ENCODE measurements at places on chromosomes 3 and 15.

- no peak for DNase-seq
Measured at GRCh38 chr15:57605491-57605890, 13.8 kb downstream of the MYZAP start.

DNA sequence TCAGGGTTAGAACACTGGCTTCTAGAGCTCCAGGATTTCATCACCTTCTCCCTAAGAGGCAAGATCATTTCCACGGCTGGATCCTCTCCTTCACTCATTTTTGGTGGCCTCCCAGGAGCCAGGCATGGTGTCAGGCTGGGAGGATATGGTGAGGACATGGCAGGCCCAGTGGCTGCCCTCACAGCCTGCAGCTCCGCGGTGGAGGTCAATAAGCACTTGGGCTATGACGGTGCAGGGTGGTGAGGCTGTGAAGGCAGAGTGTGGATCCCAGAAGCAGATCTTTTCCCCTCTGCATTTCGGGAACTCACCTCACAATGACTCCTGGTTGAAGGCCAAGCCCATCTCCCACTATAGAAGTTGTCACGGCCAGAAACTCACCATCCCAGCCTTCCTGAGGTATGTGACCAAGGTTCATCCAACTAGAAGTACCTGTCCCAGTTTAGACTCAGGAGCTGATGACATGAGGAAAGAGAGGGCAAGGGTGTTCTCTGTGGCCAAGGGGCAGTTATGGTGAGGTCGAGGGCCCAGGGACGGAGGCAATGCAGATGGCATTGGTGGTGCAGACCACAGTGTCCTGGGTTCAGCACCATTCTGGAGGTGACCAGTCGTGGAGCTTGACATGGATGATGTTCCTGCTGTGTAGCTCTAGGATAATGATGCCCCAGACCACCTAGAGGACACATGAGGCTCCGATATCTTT lies 100.1 kb upstream of the SMAD3 start:
- DNase-seq, result no peak

DNA sequence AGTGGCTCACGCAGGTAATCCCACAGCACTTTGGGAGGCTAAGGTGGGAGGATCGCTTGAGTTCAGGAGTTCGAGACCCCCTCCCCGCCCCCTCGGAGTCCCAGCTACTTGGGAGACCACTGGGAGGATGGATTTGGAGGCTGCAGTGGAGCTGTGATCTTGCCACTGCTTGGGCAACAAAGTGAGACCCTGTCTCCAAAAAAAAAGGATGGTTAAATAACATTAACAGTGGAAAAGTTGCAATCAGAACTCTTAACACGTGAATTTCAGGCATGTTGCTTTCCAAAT lies 1.4 kb upstream of the TMEM87A start:
- no peak for DNase-seq

DNA sequence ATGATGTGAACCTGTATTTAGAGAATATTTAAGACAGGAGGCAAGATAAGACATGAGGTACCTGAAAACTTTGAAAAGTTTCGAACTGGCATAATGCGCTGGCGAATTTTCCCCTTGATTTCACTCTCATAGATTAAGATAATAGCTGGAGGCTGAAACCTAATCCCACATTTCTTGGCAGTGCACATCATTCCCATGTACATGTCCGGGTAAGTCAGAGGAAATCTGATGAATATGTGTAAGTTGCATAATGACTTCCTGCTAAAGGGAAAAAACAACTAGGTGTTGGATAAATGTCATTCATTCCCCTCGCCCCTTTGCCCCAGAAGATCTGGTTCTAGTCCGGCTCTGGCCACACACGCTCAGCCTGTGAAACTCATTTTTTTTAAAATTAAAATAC lies 3.6 kb downstream of the CEP19 start:
- DNase-seq, result no peak

DNA sequence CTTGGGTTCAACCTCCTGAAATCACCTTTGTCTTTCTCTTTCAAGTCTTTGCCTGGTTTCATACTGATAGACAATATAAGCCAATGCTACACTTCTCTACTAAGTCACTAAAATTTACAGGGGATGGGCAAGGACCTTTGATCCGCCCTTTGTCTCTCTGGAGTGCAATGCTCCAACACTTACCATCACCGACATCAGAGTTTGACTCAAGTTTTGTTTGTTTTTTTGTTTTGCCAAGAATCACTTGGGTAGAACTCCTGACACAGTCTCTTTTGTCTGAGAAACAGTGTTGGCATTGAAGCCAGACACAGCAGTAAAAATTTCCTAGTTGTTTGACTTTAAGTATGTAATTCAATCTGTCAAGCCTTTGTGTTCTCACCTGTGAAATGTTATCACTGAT lies 29.3 kb downstream of the NFKBIZ start:
- no peak for DNase-seq

- peak; percentile 58 for DNase-seq
Measured at GRCh38 chr3:12287727-12288181, 1.1 kb upstream of the PPARG start.

DNA sequence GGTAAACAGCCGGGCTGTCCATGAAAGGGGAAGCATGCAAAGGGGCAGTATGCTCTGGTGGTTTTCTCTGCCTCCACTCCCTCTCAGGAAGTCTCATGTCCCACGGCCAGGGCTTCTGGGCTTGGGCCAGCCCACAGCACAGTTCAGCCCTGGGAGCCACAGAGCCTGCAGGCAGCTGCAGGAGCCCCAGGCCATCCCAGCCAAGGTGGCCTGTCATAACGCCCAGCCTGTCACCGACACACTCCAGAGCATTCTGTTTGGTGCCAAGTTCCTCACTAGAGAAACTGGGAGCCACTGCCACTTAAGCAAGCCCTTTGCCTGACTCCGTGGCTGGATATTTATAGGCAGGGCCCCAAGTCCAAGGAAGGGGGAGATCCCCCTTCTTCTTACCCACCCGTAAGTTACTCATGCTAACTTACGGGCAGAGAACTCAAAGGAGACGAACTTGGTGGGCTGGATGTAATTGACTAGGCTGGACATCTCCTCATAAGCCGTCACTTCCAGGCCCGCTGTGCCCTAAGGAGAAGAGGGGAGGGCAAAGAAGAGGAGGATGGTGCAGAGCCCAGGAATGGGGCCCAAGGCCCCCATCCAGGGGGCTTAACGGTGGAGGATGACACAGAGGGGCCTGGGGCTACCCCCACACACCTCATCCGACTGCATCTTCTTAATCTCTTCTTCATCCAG lies 11.7 kb downstream of the PLCB2 start:
- no peak for DNase-seq

DNA sequence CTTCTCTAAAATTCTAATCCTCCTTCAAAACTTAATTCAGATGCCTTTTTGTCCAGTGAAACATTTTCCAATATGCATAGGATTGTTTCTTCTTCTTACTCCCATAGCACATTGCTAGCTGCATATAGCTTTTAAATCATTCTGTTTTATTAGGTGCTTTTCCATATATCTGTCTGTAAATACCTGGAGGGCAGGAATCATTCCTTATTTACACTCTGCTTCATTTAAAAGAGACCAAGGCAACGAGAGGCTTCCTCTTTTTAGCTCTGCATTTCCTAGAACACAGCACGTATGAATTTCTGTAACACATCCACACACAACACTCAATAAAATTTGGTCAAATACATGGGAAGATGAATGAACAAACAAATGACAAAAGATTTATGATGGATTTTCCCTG lies 43.5 kb upstream of the KPNA4 start:
- DNase-seq, result no peak

- DNase-seq, result peak; percentile 58
Measured at GRCh38 chr3:157443905-157444796, 7.5 kb downstream of the PTX3 start.

GRCh38 chr15:44261007-44261706 lies 27.4 kb upstream of the GOLM2 start:
- DNase-seq, result no peak

DNA sequence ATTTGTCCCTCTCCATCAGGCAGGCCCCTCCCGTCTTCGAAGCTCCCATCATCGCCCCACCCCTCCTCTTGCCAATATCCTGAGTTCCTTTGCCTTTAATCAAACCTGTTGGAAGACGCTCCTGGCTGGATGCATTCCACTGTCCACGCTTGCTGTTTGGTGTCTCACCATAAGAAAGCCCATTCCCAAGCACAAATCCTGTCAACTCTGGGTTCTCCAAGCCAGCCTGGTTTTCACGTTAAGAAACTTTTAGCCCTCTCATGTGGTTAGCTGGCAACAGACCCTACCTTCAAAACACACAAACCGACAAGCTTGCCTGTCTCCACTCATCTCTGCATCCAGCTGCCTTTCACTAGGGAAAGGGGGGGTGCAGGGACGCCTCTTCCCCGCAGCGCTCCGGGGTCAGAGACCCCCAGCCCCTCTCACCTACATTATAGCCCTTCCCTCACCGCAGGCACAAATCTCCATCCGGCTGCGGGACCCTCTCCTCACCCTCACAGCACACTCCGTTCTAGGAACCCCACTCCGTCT lies 1.1 kb downstream of the GORASP1 start:
- peak; percentile 24 for DNase-seq

DNA sequence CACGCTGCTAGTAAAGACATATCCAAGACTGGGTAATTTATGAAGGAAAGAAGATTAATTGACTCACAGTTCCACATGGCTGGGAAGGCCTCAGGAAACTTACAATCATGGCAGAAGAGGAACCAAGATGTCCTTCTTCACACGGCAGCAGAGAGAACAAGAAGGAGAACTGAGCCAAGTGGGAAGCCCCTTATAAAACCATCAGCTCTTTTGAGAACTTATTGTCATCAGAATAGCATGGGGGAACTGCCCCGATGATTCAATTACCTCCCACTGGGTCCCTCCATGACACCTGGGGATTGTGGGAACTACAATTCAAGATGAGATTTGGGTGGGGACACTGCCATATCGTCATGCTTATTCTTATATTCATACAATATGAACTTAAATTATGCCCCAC lies 49.0 kb downstream of the DUT start:
- no peak for DNase-seq

DNA sequence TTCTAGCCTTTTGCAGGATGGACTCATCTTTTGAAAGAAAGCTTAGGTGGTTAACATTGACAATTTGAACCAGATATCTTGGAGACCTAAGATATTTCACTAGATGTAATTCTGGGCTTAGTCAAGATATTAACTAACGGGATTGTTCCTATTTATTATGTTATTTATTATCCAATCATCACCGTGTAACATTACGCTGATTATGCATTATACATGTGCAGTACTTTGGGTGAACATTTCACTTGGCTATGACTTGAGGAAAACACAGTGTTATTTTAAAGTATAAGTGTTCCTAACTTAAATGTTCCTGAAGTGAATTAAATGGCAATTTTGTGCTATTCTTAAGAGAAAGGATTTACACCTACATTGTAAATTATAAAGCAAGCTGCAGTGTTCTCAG lies 574.5 kb upstream of the KCNMB2 start:
- DNase-seq, result no peak

- no peak for DNase-seq
Measured at GRCh38 chr3:114447545-114447944, 153.7 kb downstream of the TIGIT start.

DNA sequence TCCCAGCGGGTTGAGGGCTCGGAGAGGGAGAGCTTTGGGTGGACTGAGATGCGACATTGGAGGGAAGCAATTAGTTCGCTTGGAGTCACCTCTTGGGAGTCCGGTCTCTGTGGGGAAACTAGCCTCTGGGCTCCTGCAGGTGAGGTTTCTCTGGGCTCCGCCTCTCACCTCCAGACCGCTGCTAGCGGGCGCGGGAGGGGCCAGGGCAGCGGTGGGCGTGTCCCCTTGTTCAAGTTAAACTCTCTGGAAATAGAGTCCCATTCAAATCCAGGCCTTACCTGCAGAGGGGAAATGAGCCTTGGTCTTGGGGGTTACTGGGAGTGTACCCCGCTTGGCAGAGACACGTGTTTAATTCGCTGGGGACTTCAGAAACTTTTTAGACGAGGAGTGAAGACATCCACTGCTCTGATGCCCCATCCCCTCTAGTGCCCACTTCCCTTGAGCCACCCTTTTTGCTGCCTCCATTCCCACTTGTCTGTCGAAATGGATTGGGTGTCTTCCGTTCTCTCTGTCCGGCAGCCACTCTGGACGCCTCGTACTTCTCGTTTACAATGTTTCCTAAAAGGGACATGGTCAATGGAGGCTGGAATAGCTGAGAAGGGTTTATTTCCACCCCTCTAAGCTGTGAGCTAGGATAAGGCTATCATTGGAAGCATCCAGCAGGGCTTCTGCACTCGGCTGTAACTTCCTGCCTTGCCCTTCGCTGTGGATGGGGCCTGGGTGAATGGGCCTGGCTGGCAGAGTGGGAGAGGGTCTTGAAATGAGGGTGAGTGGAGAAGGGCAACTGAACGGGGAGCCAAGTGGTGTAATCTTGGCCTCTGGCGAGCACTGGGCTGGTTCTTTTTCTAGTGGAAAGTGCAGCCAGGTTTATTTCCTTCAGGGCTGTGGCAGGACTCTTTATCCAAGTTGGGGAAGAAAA lies 1.1 kb downstream of the MITF start:
- DNase-seq, result no peak

DNA sequence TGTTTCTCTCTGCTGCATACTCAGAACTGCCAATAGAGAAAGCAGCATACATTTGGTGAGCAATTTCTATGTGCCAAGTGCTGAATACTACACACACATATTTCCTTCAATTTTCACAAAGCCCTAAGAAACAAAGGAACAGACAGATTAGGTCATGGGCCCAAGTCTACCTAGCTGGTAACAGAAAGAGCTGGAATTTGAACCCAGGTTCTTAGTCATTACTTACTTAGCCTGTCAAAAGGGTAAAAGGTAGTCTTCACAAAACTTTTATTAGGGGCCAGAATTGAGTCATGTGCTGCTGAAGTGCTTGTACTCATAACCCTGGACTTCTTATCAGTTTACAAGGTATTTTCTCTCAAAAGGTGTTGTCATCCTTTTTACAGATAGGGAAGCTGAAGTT lies 10.4 kb upstream of the ABHD17C start:
- no peak for DNase-seq

- DNase-seq, result no peak
Measured at GRCh38 chr3:3739330-3740060, 59.7 kb upstream of the LRRN1 start.

DNA sequence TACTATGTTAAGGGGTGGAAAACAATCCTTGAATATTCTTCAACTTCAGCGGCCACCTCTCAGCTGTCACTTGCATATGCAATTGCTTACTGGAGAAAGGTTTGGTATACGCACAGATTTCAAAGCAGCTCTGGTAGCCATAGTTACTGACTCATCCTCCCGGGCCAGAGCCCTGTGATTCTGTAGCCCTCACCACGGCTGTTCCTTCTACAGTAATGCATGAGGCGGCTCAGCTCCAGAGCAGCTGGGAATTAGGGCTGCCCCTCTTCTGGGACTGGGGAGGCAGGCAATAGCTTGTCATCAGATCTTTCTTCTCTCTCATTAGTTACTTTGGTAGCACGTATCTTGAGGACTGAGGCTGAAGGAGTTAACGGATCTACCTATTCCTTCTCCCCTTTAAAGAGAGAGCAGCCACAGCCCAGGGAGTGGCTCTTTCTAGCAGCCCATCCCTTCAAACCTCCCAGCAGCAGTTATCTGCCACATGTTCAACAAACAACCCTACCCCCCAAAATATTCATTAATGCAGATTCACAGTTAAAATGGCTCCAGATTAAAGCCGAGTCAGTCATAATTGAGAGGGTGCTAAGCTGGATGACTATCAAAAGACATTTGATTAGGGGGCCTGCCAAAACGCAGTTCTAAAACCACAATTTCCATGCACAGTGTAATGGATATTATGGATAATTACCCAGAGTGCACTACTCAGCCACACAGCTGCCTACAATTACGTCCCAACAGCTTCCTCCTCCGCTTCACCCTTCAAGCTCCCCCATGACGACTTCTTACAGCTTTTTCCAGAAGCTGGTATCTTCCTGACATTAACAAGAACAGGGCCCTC lies 54.7 kb downstream of the ETV5 start:
- DNase-seq, result no peak

Measured in HCEC 1CT (cell line).